ENCODE measurements at places on chromosomes 2 and 18. TPM values are rescaled to one million over a fixed set of nuclear protein-coding genes. Genes with fewer than 3 reads are reported as not detected.

- no peak for DNase-seq
Measured at GRCh38 chr2:184769023-184769422, 170.7 kb downstream of the ZNF804A start.

Gene ABCB11
- total RNA-seq, result under 0.01 TPM

DNA sequence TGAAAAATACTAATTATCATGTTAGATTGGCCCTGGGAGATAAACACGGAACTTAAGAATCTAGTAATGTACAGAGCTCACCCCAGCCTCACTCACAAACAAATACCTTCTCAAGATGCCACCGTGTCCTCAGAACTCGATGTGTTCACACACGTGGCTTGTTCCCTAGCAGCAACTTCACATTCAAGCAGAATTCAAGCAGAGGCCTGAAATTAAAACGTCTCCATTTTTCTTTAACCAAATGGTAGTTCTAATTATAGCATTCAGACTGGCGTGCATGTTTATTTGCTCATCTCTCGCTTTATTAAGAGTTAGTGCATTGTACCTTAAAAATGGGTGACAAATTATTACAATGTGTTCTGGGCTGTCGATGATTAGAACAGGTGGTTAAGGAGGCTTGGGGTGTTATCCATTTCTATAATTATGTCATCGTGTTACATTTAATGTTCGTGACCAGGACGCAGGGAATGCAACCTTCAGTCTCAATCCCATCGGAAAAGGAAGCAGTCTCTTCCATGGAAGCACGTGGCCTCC, 57.3 kb upstream of the SLC66A3 start:
- no peak for DNase-seq

GRCh38 chr2:217184242-217184641, 324.4 kb upstream of the TNP1 start:
- no peak for DNase-seq

DNA sequence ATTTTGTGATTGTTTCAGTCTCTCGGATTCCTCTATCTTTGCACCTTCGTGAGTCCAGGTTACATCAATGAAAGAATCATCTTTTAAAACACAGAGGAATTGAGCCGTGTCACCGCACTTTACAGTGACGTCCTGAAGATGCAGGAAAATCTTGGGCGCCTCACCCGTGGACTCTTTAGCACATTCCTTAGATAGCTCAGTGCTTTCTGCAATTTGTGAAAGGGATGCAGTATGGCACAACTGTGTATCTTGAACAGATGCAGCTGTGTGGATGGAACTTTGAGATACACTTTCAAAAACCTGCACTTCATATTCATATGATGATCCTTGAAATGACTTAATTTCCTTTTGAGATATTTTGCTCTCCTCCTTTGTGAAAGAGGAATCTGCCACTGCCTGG, 50.9 kb downstream of the TTN start:
- no peak for DNase-seq

Gene IL36G
- total RNA-seq, result under 0.01 TPM

Measured in frontal cortex (tissue), 4 donors.